CD4-positive, alpha-beta memory T cell (primary cell): ENCODE measurements at places on chromosomes 5 and 9.

- DNase-seq: no peak
Observed at GRCh38 chr5:173895401-173896165, 7.4 kb downstream of the CPEB4 start.

- DNase-seq: no peak
Observed at GRCh38 chr9:91306296-91306630, 55.5 kb downstream of the AUH start.

- no peak for DNase-seq
Observed at GRCh38 chr5:77957-78804, 13.8 kb upstream of the PLEKHG4B start.

- no peak for DNase-seq
Observed at GRCh38 chr5:170353011-170353761, 36.0 kb downstream of the KCNMB1 start.

GRCh38 chr9:136426787-136427186 is 12.9 kb downstream of the INPP5E start:
- DNase-seq: no peak

GRCh38 chr9:89811356-89811755 is 206.5 kb downstream of the GADD45G start:
- DNase-seq: no peak

DNA sequence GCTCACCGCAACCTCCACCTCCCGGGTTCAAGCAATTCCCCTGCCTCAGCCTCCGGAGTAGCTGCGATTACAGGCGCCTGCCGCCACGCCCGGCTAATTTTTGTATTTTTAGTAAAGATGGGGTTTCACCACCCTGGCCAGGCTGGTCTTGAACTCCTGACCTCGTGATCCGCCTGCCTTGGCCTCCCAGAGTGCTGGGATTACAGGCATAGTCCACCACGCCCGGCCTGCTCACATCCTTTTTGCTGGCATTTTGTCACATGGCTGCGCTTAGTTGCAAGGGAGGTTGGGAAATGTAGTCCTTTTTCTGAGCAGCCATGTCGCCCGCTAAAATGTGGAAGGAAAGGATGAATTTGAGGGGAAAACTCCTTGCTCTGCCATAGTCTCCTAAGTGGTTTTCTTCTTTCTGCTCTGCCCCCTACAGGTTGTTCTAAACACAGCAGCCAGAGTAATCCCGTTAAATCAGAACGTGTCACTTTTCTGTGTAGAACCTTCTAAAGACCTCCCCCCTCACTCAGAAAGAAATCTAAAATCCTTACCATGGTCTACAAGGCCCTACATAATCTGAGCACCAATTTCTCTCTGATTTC is 57.8 kb upstream of the HSPA9 start:
- DNase-seq: no peak

DNA sequence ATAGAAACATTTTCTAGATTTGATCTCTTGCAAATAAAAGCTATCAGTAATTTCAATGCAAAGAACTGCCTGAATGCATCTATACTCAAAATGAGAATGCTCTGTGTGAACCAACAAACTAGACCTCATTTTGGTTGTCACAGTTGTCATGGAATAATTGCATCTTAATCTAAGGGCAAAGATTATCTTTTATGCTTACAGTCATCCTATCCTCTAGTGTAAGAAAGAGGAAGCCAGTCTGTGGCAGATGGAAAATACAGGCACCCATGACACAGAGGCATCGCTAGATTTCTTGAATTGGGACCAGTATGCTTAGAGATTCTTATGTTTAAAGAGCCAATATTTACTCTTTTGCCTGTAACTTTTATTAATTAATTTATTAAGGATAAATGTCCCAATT is 95.0 kb downstream of the MACIR start:
- no peak for DNase-seq

- DNase-seq: no peak
Observed at GRCh38 chr5:144598451-144599068, 427.9 kb downstream of the KCTD16 start.

- no peak for DNase-seq
Observed at GRCh38 chr5:156529892-156530291, 202.9 kb downstream of the SGCD start.

GRCh38 chr9:77725820-77726219 is 77.7 kb upstream of the GNA14 start:
- peak; percentile 9 for DNase-seq

DNA sequence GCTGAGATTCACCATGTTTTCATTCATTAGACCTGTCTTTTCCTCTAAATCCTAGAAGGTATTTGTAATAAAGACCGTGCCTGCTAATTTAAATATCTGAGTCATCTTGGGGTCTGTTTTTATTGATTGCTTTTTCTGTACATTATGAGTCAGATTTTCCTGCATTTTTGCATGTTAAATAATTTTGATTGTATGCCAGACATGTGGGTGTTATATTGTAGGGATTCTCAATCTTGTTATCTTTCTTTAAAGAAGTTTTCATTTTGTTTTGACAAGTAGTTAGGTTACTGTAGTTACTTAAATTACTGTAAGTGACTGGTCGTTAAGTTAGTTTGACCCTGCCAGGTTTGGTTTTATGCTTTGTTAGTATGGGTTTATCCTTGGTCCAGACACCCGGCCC is 35.1 kb downstream of the EXOSC2 start:
- DNase-seq: no peak

DNA sequence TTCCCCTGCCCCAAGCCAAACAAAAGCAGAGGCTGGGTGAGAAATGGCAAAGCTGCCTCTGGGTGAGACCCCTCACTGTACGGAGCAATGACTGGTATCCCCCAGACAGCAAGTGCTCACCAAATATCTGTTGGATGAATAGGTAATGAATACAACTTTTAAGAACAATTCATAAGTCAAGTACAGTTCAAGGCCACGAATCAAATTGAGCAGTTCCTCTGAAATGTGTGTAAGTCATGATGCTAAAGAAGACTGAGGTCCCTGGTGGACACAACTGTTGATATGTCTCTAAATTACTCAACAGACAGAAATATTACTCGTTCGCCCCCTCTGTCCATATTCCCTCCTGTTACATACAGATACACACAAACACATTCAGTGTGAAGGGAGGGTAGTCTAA is 160.7 kb downstream of the GLIS3 start:
- DNase-seq: no peak

DNA sequence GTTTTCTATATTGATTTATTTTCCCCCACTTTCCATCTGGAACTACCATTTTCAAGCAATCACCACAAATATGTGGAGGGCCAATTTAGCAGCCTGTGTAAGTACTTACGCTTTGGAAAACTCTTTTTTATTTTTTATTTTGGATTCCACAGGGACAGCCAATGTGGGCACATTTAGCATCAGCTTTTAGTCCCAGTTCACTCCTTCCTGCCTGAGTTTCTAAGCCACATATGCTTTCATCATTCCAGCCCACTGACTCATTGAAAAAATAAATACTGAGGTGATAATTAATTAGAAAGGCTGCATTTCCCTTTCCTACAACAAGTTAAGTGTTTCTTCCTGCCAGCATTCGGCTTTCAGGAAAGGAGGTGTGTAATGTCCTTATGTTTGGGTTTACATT is 76.8 kb downstream of the TMEM167A start:
- DNase-seq: no peak

DNA sequence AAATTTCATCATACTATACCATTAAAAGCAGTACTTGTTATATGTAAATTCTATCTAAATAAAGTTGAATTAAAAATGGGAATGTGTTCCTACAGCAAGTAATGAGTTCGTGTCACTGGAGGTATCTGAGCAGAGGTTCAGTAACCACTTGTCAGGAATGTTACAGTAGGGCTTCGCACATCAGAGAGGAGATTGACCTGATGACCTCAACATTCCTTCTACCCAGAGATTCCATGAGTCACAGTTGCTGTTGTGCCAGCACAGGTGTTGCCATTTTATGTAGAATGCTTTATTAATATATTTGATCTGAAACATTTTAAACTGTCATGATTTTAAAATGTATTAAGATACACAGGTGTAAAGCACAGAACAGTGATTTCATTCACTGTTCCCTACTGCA is 60.3 kb downstream of the STX17 start:
- no peak for DNase-seq
